Large intestine (tissue), 12 donors: ENCODE measurements at places on chromosomes 2 and 18. TPM values are rescaled to one million over a fixed set of nuclear protein-coding genes. Genes with fewer than 3 reads are reported as not detected.
A peak's percentile ranks its signal among the peaks of the same experiment; 100 is the strongest.

- DNase-seq, result peak; percentile 98
Observed at GRCh38 chr18:22084547-22084946, 84.8 kb upstream of the GATA6 start.

DNA sequence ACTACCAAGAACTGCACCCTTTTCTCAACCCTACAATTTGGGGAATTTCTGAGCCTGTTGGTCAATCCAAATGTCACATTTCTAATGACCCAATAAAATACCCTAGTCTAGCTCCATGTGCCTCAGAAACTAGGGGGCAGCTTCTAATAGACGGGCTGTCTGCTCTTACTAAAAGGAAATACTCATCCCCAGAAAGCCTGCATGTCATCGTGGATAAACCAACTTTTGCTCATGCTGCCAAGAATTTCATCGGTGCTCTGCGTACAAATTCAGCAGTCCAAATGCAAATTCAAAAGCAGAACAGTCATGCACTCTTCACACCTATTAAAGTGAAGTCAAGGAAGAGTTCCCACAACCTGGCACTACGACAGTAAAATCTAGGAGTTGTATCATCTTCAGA is 377.3 kb downstream of the LNPK start:
- no peak for DNase-seq

Gene ZSWIM2
- not detected for polyA plus RNA-seq

- no peak for DNase-seq
Observed at GRCh38 chr2:229179628-229180027, 91.5 kb downstream of the PID1 start.

GRCh38 chr18:47077111-47077510 is 41.7 kb upstream of the ELOA2 start:
- DNase-seq, result no peak

Gene ABCG8
- polyA plus RNA-seq, result 24.3 TPM

DNA sequence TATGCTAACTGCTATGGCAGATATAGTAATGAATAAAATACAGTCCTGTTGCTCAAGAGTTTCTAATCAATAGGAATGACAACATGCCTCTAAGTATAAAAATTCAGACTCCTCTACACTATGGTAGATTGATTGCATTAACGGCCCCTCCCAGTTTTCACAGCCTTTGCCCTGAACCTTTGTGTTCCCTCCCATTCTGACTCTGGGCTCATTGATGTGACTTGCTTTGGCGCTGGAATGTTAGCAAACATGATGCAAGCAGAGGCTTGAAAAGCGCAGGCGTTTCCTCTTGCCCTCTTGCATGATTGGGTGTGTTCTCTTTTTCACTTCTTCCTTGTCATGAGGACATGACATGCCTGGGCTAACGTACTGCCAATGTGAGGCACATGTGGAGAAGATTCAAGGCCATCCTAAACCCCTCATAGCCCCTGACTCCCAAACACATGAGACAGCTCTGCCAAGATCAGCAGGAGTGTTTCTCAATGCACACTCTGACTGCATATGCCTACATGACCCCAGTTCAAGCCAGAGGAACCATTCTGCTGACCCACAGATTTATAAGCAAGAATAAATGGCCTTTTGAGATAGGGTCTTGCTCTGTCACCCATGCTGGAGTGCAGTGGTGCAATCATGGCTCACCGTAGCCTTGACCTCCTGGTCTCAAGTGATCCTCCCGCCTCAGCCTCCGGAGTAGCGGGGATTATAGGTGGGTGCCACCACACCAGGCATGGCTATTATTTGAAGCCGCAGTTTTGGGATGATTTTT is 49.7 kb upstream of the CD28 start:
- DNase-seq, result peak; percentile 94

- no peak for DNase-seq
Observed at GRCh38 chr18:58348517-58348916, 280.4 kb downstream of the ALPK2 start.

- DNase-seq, result no peak
Observed at GRCh38 chr2:226548732-226549131, 250.9 kb downstream of the IRS1 start.

Gene PLEKHA3
- polyA plus RNA-seq, result 12.9 TPM

- no peak for DNase-seq
Observed at GRCh38 chr18:42392926-42393325, 437.9 kb downstream of the PIK3C3 start.

GRCh38 chr2:128662051-128662471 is 343.4 kb upstream of the HS6ST1 start:
- DNase-seq, result no peak

DNA sequence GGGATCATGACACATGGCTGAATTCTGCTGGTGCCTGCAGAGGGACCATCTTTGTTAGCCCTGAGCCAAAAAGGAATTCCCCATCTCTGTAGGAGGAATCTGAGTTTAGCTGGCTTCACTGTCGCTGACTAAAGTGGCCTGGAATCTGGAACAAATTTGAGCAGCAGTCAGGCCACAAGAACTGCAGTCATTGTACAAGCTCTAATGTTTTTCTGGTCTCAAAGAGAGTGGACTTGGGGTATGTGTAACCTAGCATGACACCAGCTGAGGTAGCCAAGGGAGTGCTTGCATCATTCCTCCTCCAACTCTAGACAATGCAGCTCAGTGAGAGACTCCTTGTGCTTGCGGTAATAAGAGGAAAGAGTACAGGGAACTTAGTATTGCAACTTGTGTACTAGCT is 539.1 kb upstream of the LRRTM4 start:
- no peak for DNase-seq
